ENCODE measurements at places on chromosomes 5 and 9.
A peak's percentile ranks its signal among the peaks of the same experiment; 100 is the strongest.

DNA sequence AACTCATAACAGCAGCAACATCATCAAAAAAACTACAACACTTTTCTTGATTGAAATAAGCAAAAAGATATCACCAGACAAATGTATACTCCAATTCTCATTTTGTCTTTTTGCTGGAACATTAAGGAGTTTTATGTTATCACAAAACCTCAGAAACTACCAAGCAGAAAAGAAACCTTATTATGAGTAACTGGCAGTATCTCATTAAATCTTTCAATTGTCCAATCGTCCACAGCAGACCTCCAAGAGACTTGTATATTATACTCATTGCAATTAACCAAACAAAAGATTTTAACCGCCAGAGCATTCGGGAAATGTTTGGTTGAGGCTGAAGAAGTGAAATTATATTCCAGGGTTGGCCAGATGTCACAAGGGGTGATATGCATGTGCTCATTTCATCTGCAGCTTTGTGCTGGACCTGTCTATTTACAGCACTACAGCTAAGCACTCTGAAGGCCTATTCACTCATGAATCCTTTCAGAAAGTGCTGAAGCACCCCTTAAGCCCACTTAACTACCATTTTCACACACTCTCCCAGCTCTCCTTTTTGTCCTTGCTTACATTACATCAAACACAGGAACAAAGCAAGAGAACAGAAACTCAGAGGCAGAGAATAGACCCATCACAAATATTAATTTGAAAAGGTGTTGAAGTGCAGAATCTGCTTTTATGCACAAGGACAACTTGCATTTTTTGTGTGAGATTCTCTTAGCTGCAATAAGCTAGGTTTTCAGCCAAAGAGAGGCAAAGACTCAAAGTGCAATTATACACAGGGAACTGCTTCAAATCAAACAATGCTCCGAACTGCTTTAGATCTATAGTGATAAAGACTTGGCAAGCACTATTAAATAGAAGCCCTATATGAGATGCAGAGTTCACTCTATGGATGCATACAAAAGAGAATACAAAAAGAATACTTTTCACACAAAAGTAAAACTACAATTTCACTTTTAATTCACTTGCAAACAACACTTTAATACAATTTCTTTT, 150.4 kb upstream of the POU5F2 start:
- DNase-seq, result no peak
- peaks cover 1% of the 10 kb centered on the region for H3K27me3 ChIP-seq
- no peak overlapping the region for H3K4me3 ChIP-seq
- no peaks in the 10 kb centered on the region for H3K36me3 ChIP-seq
- H3K4me1 ChIP-seq, result no peaks in the 10 kb centered on the region
- no peak overlapping the region for H3K27ac ChIP-seq

GRCh38 chr9:77649109-77649812, 1.1 kb upstream of the GNA14 start:
- H3K4me3 ChIP-seq, result peak overlapping the region; percentile 79
- H3K27ac ChIP-seq, result no peak overlapping the region
- no peaks in the 10 kb centered on the region for H3K36me3 ChIP-seq
- H3K4me1 ChIP-seq, result no peaks in the 10 kb centered on the region
- no peak for DNase-seq

DNA sequence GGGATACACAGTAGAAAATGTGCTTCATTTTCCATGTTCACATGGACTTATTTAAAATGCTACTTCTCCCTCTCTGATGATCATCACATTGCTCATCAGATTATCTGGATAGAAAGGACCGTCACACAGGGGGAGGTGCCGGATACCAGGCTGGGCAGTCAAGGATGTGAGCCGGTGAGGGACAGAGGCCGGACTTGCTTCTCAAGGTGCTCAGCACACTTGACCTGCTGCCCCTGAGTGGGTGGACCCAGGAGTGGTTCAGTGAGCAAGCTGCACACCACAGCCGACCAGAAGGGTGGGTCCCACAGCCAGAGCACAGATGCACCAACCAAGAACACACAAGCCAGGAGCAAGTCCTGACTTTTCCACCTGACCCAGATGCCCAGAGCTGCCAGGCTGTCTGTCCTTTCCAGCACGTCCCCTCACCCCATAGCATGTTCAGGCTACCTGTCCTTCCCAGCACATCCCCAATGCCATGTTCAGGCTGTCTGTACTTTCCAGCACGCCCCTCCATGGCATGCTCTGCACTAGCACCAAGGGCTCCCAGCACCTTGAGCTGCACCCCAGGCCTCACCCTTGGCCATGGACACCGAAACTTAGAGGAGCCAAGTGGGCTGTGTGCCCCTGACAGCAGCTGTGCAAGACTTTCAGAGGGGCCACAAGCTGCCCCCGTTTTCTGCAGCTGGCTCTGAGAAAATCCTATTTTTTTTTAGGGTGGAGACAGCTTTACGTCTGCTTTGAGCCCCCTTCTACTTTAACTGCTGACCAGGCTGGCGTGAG, 77.8 kb downstream of the SECISBP2 start:
- H3K36me3 ChIP-seq, result peaks cover 46% of the 10 kb centered on the region
- no peak overlapping the region for H3K4me3 ChIP-seq
- H3K27ac ChIP-seq, result no peak overlapping the region
- no peaks in the 10 kb centered on the region for H3K27me3 ChIP-seq

DNA sequence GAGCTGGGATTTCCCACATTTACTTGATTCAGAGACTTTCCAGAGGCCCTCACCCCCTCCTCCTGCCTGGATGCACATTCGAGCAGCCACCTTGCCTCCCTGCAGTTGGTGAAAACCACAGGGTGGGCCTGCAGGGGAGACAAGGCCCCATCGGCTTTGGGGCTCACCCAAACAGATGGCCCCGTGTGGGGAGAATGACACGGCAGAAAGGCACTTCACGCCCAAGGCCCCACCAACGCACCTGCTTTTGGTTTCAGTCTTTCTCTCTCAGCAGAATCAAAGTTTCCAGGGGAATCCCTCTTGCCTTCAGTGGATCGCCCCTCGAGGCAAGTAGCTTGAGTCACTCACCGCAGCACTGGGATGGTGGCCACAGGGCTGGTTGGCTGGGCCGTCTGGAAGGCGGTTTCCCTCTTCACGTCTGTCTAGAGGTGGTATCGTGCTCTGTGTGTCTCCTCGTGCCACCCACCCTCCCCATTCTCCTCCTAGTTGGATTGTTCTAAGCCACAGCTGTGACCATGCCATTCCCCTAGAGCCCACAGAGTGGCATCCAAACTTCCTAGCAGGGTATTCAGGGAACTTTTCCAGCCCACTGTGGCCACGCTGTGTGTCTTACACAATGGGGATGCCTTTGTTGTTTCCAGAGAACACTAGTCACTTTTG, 31.8 kb downstream of the SEC61B start:
- no peaks in the 10 kb centered on the region for H3K36me3 ChIP-seq
- no peak for DNase-seq
- no peaks in the 10 kb centered on the region for H3K27me3 ChIP-seq
- H3K27ac ChIP-seq, result no peak overlapping the region
- no peak overlapping the region for H3K4me3 ChIP-seq
- no peaks in the 10 kb centered on the region for H3K4me1 ChIP-seq

DNA sequence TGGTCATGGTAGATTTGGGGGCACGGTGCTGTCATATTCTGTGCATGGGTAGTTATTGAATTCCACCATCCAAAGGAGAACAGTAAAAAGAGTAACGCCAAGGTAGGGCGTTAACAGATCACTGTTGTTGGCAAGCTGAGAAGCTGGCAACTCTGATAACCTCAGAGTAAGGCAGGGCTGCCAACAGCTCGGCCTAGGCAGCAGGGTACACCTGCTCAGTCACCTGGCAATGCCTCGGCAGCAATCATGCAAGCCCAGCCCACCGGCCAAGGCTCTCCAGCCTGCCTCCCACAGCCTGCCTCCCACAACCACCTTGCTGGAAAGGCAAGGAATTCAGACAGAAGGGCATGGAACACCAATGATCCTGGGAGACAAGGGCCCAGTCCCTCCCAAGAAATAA, 63.9 kb downstream of the KLHL3 start:
- H3K27ac ChIP-seq, result no peak overlapping the region
- H3K4me3 ChIP-seq, result no peak overlapping the region
- H3K4me1 ChIP-seq, result no peaks in the 10 kb centered on the region
- no peaks in the 10 kb centered on the region for H3K27me3 ChIP-seq

DNA sequence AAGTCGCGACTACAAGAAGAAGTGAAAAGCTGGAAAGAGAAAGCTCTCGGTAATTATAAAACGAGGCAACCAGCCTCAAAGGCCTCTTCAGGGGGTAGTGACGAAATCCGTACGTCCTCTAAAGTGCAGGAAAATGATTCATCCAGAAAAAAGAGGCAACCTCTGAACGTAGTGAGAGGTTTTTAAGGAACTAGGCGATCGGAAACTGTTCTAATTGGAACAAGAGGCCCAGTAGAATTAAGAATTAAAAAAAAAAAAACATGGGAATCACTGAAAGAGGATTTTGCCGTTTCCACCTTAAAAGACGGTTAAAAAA, 1.0 kb downstream of the CSNK1A1 start:
- peaks cover 4% of the 10 kb centered on the region for H3K4me1 ChIP-seq
- H3K4me3 ChIP-seq, result peak overlapping the region; percentile 99
- peaks cover 47% of the 10 kb centered on the region for H3K36me3 ChIP-seq
- H3K27me3 ChIP-seq, result no peaks in the 10 kb centered on the region
- H3K27ac ChIP-seq, result peak overlapping the region; percentile 93

DNA sequence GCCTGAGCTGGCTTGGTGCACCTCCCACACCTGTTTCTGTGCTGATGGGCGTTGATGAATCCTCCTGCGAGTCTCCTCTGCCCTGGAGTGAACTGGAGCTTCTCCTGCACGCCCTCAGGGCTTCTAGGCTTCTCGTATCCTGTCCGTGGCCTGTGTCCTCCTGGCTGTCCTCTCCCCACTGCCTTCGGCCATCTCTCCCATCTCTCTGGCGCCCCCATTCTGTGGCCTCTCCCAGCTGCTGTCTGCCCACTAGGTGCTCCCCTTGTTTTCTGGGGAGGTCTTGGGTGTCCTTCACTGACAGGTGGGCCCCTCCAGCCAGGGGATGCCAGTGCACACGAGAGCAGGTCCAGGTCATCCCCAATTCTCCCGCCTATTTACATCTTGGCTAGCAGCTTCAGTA, 28.8 kb downstream of the AHRR start:
- H3K27me3 ChIP-seq, result no peaks in the 10 kb centered on the region
- H3K27ac ChIP-seq, result no peak overlapping the region
- DNase-seq, result no peak
- no peak overlapping the region for H3K4me3 ChIP-seq
- H3K4me1 ChIP-seq, result peaks cover 7% of the 10 kb centered on the region

DNA sequence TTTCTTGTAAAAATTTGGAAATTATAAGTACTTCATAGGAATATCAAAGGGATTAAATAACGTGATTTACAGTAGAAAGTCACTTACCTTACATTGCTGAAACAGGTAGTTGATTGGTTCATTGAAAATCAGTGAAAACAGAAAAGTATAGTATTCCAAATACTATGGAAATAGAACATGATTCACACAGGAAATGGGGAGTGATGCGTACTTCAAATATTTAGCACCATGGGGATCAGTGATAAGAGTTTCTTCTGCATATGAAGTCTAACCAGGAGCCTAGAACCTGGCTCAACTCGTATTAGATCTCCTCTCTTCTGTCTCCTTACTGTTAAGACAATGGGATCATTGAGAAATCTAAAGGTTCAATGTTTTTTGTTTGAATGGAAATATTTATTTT, 133.3 kb downstream of the FAM174A start:
- H3K27ac ChIP-seq, result no peak overlapping the region
- H3K4me3 ChIP-seq, result no peak overlapping the region
- no peaks in the 10 kb centered on the region for H3K36me3 ChIP-seq

GRCh38 chr9:113227436-113227835, 6.1 kb downstream of the SLC31A1 start:
- H3K27me3 ChIP-seq, result no peaks in the 10 kb centered on the region
- DNase-seq, result no peak
- H3K36me3 ChIP-seq, result peaks cover 3% of the 10 kb centered on the region
- no peak overlapping the region for H3K4me3 ChIP-seq
- H3K4me1 ChIP-seq, result no peaks in the 10 kb centered on the region
- H3K27ac ChIP-seq, result no peak overlapping the region

GRCh38 chr9:656926-657568, 184.4 kb upstream of the DMRT1 start:
- no peaks in the 10 kb centered on the region for H3K36me3 ChIP-seq
- H3K4me1 ChIP-seq, result no peaks in the 10 kb centered on the region
- H3K27me3 ChIP-seq, result no peaks in the 10 kb centered on the region
- DNase-seq, result no peak
- H3K27ac ChIP-seq, result no peak overlapping the region

DNA sequence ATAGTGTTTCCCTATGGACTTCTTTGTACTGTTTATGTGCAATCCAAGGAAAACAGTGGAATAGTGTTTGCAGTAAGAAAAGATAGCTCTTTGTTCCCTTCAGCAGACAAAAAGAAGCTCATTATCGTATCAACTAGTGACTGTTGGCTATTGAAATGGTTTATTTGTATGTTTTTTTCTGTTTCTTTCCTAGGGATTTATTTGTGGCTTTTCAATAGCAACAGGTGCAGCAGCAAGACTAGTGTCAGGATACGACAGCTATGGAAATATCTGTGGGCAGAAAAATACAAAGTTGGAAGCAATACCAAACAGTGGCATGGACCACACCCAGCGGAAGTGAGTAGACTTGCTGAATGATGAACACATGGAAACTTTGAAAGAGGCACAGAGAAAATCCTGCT, 65.1 kb downstream of the SLC44A1 start:
- DNase-seq, result no peak
- no peaks in the 10 kb centered on the region for H3K27me3 ChIP-seq
- H3K36me3 ChIP-seq, result no peaks in the 10 kb centered on the region
- H3K27ac ChIP-seq, result no peak overlapping the region
- 0 out of 2 replicates have a peak, but pooled peaks cover 6% of the 10 kb centered on the region for H3K4me1 ChIP-seq

DNA sequence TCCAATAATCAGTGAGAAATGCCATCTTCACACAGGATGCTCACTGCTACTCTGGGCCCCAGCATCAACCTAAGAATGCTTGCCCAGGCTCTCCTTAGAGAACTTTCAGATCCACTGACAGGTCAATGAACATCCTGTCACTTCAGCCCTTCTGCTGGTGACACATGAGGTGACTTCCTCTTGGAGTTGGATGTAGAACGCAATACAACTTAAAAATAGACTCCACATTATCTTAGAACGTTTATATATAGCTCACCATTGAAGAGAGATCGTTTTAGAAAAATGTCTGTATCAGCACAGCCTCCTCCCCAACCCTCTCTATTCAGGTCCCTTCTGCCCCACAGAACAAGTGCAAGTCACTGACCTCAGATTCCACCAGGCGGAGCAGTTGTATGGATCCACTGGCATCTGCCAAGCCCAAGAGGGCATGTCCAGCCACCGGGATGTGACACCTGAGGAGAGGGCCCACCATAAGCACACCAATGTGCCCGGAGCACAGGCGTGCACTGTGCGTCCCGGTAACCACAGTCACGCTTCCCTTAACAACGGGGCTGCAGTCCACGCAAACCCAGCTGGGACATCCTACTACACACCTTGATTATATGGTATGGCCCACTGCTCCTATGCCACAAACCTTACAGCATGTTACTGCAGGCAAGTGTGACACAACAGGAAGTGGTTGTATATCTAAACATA, 2.9 kb downstream of the DPH7 start:
- no peak overlapping the region for H3K4me3 ChIP-seq
- no peak for DNase-seq
- no peak overlapping the region for H3K27ac ChIP-seq
- peaks cover 41% of the 10 kb centered on the region for H3K36me3 ChIP-seq
- no peaks in the 10 kb centered on the region for H3K4me1 ChIP-seq

- no peaks in the 10 kb centered on the region for H3K36me3 ChIP-seq
- H3K27me3 ChIP-seq, result no peaks in the 10 kb centered on the region
- no peaks in the 10 kb centered on the region for H3K4me1 ChIP-seq
- no peak for DNase-seq
Measured at GRCh38 chr5:116237917-116238500, 153.2 kb downstream of the COMMD10 start.

- no peak overlapping the region for H3K4me3 ChIP-seq
- H3K4me1 ChIP-seq, result no peaks in the 10 kb centered on the region
- H3K27ac ChIP-seq, result no peak overlapping the region
- no peaks in the 10 kb centered on the region for H3K36me3 ChIP-seq
- no peaks in the 10 kb centered on the region for H3K27me3 ChIP-seq
Measured at GRCh38 chr5:57277085-57277484, 103.2 kb downstream of the GPBP1 start.
